Effector memory CD8-positive, alpha-beta T cell (primary cell): ENCODE measurements at places on chromosomes 11 and 22.
A peak's percentile ranks its signal among the peaks of the same experiment; 100 is the strongest.

GRCh38 chr11:89381094-89381493 lies 110.1 kb downstream of the NOX4 start:
- H3K4me3 ChIP-seq, result no peak overlapping the region
- no peak overlapping the region for H3K27ac ChIP-seq
- H3K4me1 ChIP-seq, result no peaks in the 10 kb centered on the region
- no peaks in the 10 kb centered on the region for H3K36me3 ChIP-seq
- no peaks in the 10 kb centered on the region for H3K27me3 ChIP-seq
- DNase-seq, result no peak

DNA sequence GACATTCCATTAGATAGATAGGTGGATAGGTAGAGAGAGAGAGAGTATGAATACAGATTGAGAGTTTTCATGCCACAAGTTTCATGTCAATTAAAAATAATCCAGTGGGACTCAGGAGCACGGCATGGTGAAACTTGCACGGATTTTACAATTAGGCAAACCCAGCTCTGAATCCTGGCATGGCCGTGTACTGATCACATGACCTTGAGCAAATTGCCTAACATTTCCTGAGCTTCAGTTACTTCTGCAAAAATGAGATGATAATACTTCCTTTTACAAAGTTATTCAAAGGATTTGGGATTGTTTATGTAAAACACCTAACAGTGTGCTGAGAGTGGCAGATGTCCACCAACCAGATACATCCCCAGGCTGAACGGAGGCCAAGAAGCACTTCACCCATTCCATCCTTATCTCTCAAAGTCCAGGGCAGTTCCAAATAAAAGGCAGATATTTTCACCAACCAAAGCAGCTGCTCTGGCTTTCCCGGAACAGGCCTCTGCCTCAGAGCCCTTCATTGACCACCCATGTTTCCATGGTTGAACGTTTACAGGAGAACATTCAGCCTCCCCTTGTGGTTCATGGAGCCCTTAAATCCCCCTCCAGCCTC lies 17.9 kb downstream of the APLNR start:
- H3K4me3 ChIP-seq, result no peak overlapping the region
- peaks cover 20% of the 10 kb centered on the region for H3K27me3 ChIP-seq
- no peak for DNase-seq
- H3K36me3 ChIP-seq, result no peaks in the 10 kb centered on the region

DNA sequence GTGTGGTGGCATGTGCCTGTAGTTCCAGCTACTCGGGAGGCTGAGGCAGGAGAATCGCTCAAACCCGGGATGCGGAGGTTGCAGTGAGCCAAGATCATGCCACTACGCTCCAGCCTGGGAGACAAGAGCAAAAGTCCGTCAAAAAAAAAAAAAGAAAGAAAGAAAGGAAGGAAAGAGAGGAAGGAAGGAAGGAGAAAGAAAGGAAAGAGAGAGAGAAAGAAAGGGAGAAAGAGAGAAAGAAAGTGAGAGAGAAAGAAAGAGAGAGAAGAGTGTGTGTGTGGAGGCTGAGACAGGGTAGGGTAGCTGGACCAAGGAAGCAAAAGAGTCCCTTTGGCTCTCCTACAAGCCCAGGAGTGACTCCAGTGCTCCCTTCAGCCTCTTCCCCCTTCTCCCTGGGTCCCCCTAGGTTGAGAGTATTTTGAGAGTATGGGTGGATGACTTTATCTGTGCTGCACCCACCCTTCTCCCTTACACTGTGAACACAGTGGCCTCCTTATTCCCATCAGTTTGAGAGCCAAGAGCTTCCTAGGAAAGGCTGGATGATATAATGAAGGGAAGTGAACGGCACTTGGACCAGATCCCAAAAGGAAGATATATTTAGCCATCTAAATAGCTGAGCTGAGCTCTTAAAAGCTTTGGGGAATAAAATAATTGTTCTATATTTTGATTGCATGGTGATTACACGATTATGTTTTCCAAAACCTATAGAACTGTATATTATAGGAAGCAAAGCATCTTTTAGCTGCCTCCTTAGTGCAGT lies 9.5 kb upstream of the DENND5A start:
- H3K4me3 ChIP-seq, result no peak overlapping the region
- peaks cover 4% of the 10 kb centered on the region for H3K36me3 ChIP-seq
- no peaks in the 10 kb centered on the region for H3K4me1 ChIP-seq
- DNase-seq, result no peak
- H3K27ac ChIP-seq, result peak overlapping the region; percentile 84

GRCh38 chr11:2612884-2613571 lies 86.8 kb downstream of the KCNQ1OT1 start:
- H3K4me1 ChIP-seq, result no peaks in the 10 kb centered on the region
- no peak overlapping the region for H3K27ac ChIP-seq
- DNase-seq, result no peak
- no peak overlapping the region for H3K4me3 ChIP-seq
- peaks cover 10% of the 10 kb centered on the region for H3K27me3 ChIP-seq
- no peaks in the 10 kb centered on the region for H3K36me3 ChIP-seq

DNA sequence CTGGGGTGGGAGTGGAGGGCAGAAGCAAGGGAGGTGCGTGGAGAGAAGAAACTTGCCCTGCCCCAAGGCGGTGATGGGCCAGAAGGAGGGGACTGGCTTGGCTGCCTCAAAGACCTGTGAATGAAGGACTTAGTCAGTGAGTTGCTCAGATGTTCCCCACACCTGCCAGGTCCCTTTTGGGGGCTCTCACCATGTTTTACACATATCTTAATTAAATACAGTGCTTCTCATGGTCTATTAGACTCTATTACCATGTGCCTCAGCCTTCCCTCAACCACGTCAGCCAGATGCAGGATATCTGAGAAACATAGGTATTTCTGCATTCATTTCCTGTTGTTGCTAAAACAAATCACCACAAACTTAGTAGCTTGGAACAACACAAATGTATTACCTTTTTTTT lies 429.5 kb downstream of the BUD13 start:
- no peak overlapping the region for H3K27ac ChIP-seq
- no peaks in the 10 kb centered on the region for H3K4me1 ChIP-seq
- H3K27me3 ChIP-seq, result peaks cover 7% of the 10 kb centered on the region
- H3K4me3 ChIP-seq, result no peak overlapping the region
- DNase-seq, result no peak

GRCh38 chr11:124075841-124076651 lies 34.9 kb upstream of the OR10G7 start:
- H3K4me1 ChIP-seq, result no peaks in the 10 kb centered on the region
- no peak for DNase-seq
- H3K36me3 ChIP-seq, result no peaks in the 10 kb centered on the region
- peak overlapping the region; percentile 51 for H3K4me3 ChIP-seq
- peaks cover 18% of the 10 kb centered on the region for H3K27me3 ChIP-seq

- no peak overlapping the region for H3K4me3 ChIP-seq
- no peak overlapping the region for H3K27ac ChIP-seq
- DNase-seq, result no peak
- H3K36me3 ChIP-seq, result no peaks in the 10 kb centered on the region
These were observed 57.5 kb downstream of the BTG4 start for GRCh38 chr11:111454561-111455192.

DNA sequence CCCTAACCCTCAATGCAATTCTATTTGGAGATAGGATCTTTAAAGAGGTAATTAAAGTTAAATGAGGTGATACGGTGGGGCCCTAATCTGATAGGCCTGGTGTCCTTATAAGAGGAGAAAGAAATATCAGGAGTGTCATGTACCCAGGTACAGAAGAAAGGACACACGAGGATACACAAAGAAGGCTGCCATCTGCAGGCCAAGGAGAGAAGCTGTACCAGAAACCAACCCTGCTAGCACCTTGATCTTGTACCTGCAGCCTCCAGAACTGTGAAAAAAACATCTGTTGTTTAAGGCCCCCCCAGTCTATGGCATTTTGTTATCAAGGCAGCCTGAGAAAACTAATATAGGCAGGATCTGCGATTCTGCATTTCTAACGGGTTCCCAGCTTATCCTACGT lies 44.2 kb downstream of the FBXO7 start:
- H3K4me3 ChIP-seq, result no peak overlapping the region
- no peak for DNase-seq
- no peaks in the 10 kb centered on the region for H3K4me1 ChIP-seq
- H3K27ac ChIP-seq, result no peak overlapping the region
- H3K27me3 ChIP-seq, result no peaks in the 10 kb centered on the region
